HFFc6 (cell line): ENCODE measurements at places on chromosomes 13 and 19. TPM values are rescaled to one million over a fixed set of nuclear protein-coding genes. Genes with fewer than 3 reads are reported as not detected.

The UQCRFS1 gene
- total RNA-seq, result 35.0 and 35.2 TPM in 2 replicates

The RELB gene
- 5.3 and 8.8 TPM in 2 replicates for total RNA-seq

The ZNF543 gene
- 4.8 to 5.4 TPM (median 4.9 TPM) in 3 replicates for total RNA-seq

GRCh38 chr13:105139380-105140285 lies 1395.8 kb downstream of the EFNB2 start:
- DNase-seq, result peak; percentile 5

The CGB7 gene
- total RNA-seq, result 0.36 to 1.4 TPM (median 0.55 TPM) in 3 replicates

- DNase-seq, result no peak
These were observed 528.4 kb upstream of the NBEA start for GRCh38 chr13:34413538-34414210.

DNA sequence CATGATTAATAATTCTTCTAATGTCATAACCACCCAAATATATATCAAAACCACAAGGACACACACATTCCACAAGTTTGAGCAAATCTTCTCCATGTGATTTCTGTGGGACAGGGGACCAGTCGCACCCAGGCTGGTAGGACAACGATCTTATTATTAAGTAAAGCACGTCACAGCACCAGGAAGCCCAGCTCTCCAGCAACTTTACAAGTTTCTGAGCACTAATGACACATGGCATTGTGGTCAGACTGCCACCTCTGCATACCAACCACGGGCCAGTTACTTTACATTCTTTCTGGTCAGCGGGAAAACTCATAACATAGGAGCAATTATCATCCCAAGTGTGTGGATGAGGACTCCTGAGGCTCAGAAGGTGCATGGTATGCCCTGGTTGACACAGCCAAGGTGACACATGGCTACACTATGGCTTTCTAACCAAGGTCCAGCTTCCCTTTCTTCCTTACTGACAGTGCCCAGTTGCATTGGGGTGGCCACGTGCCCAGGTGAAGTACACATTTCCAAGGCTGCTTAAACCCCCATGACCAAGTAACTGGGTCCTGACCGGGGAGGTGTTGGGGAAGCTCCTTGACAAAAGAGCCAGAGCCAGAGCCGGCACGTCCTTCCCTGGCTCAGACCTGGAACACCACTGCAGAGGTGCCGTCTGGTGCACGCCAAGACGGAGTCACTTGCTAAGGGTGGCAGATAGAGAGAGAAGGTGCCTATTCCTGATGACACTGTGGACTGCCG lies 27.4 kb downstream of the LATS2 start:
- DNase-seq, result peak; percentile 68

DNA sequence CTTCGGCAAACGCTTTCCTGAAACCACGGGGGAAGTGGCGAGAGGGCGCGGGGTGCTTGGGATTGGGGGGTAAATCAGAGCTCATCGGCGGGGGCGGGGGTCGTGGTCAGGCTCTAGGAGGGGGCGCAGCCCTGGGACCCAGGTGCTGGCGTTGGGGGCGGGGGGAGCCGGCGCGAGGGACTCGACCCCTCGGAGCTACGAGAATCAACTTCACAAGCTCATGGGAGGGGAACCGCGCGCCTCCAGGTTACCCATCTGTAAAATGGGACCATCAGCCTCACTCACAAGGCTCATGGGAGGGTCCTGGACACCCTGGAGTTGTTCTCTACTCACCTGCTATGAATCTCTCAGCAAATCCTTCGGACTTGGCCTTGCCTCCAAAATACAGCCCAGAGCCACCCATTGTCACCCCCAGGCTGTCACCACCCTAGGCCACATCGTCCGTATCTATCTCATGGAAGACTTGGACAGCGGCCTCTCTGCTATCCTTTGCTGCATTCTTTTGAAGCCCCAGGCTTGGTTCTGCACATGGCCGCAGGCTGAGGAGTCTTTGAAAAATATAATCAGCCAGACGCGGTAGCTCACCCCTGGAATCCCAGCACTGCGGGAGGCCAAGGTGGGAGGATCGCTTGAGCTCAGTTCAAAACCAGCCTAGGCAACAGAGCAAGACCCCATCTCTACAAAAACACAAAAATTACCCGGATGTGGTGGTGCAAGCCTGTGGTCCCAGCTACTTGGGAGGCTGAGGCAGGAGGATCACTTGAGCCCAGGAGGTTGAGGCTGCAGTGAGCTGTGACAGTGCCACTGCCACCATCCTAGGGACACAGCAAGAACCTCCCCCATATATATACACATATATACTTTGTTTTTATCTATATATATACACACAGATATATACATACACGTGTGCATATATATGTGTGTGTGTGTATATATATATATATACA lies 939 bp upstream of the RANBP3 start:
- no peak for DNase-seq

The PRSS57 gene
- total RNA-seq, result not detected in 3 replicates

DNA sequence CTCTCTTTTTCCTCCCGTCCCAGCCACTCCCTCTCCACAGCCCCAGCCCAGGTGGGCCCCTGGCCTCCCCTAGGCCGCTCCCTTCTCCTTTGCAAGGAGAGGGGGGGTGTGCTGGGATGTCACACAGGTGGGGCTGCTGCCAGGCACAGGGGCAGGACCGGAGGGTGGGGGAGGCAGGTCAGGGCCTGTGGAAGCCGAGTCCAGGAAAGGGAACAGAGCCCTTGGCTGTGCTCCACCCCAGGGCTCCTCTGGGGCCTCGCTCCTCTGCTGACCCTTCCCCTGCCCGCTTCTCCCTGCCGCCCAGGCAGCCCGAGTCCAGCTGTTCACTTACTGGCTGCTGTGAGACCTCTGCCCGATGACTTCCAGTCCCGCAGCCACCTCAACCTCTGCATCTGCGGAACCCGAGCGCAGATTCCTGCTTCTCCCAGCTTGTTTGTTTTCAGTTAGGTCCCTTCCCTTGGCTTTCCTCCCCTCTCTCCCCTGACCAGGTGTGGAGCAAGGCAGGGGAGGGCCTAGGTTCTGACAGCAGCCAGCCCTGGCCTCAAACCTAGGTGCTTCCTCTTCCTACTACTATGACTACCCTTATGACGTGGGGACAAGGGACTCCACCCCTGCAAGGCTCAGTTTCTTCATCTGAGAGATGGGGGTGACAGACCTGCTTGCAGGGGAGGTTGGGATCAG lies 850 bp upstream of the KLK11 start:
- DNase-seq, result no peak

GRCh38 chr13:46551410-46552302 lies 1.3 kb upstream of the LRCH1 start:
- peak; percentile 79 for DNase-seq
